ENCODE measurements at places on chromosomes 2 and 18. TPM values are rescaled to one million over a fixed set of nuclear protein-coding genes. Genes with fewer than 3 reads are reported as not detected.

UGT1A3 gene
- total RNA-seq: not detected

AMMECR1L gene
- 13.8 TPM for total RNA-seq

IL36RN gene
- total RNA-seq: not detected

PCARE gene
- total RNA-seq: not detected

RNF181 gene
- 188 TPM for total RNA-seq

OBSL1 gene
- total RNA-seq: 140 TPM

FSIP2 gene
- under 0.01 TPM for total RNA-seq

CDK5R2 gene
- not detected for total RNA-seq

EEF1B2 gene
- total RNA-seq: 580 TPM

STPG4 gene
- not detected for total RNA-seq

INO80D gene
- total RNA-seq: 6.0 TPM

AGXT gene
- not detected for total RNA-seq

FMNL2 gene
- 16.5 TPM for total RNA-seq

C2orf15 gene
- total RNA-seq: not detected

UGT1A5 gene
- not detected for total RNA-seq

SKOR2 gene
- total RNA-seq: not detected

PTPN4 gene
- total RNA-seq: 8.2 TPM

PMAIP1 gene
- total RNA-seq: 14.4 TPM

RND3 gene
- total RNA-seq: 59.7 TPM

EFEMP1 gene
- total RNA-seq: 2,350 TPM

ID2 gene
- 80.9 TPM for total RNA-seq

KCNG2 gene
- 2.2 TPM for total RNA-seq

PLCL1 gene
- 5.8 TPM for total RNA-seq

ANKRD30B gene
- not detected for total RNA-seq

C2orf74 gene
- 9.7 TPM for total RNA-seq

NXPH2 gene
- not detected for total RNA-seq

DSEL gene
- 32.3 TPM for total RNA-seq

ALPI gene
- not detected for total RNA-seq

RNF152 gene
- total RNA-seq: 1.4 TPM

RASGRP3 gene
- 13.1 TPM for total RNA-seq

FBXO15 gene
- total RNA-seq: 0.09 TPM

RESP18 gene
- not detected for total RNA-seq

EMILIN1 gene
- 242 TPM for total RNA-seq

ALK gene
- total RNA-seq: not detected

CYS1 gene
- 2.1 TPM for total RNA-seq

ABCG8 gene
- not detected for total RNA-seq

PLGLB1 gene
- total RNA-seq: 0.93 TPM

LIMS3 gene
- total RNA-seq: 1.9 TPM

VAPA gene
- 184 TPM for total RNA-seq

ASPRV1 gene
- 0.70 TPM for total RNA-seq

PLGLB2 gene
- 0.26 TPM for total RNA-seq

VWA3B gene
- not detected for total RNA-seq

HSBP1L1 gene
- total RNA-seq: 15.8 TPM

C2orf72 gene
- total RNA-seq: 0.70 TPM

GLI2 gene
- 13.5 TPM for total RNA-seq

FAM228A gene
- 0.58 TPM for total RNA-seq

GPR155 gene
- total RNA-seq: 1.2 TPM

CDCA7 gene
- total RNA-seq: 1.8 TPM

PTPRN gene
- 4.6 TPM for total RNA-seq

SIX2 gene
- total RNA-seq: 19.5 TPM
